ENCODE measurements at places on chromosomes 2 and 18.

GRCh38 chr2:158826965-158827364 is 31.8 kb downstream of the DAPL1 start:
- DNase-seq = no peak

DNA sequence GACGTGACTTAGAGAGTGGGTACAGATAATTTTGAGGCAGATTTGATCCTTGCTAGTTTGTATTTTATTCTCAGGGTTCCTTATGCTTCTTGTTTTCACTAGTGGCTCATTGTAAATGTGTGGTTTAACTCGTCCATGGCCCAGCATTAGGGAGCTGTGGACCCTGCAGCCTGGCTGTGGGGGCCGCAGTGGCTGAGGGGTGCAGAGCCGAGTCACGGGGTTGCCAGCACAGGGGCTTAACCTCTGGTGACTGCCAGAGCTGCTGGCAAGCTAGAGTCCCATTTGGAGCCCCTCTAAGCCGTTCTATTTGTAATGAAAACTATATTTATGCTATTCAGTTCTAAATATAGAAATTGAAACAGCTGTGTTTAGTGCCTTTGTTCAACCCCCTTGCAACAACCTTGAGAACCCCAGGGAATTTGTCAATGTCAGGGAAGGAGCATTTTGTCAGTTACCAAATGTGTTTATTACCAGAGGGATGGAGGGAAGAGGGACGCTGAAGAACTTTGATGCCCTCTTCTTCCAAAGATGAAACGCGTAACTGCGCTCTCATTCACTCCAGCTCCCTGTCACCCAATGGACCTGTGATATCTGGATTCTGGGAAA is 269.9 kb downstream of the MYT1L start:
- no peak for DNase-seq

- no peak for DNase-seq
These were observed 57.7 kb downstream of the RRM2 start for GRCh38 chr2:10180229-10180628.

GRCh38 chr18:53991805-53992204 is 232.7 kb downstream of the MBD2 start:
- no peak for DNase-seq

GRCh38 chr2:126288362-126288761 is 367.6 kb upstream of the GYPC start:
- no peak for DNase-seq

DNA sequence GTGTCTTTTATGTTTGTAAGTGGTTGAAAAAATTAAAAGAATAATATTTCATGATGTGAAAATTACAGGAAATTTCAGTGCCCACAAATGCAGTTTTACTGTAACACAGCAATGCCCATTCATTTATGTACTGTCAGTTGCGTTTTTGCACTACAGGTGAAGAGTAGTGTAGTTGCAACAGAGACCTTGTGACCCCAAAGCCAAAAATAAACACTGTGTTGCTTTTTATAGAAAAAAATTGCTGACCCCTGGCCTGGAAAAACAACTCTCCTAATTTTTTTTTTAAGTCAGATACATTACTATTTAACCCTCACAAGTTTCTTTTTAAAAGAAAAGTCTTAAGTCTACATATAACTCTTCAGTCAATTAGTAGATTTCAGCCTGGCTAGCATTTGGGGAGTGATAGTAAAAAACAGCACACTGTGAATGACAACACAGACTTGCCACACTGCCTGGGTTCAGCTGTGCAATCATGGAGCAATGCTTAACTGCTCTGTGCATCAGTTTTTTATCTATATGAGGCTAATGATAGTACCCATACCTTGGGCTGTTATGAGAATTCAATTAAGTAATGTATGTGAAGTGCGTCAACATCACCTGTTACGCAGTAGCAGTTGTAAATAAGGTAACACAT is 8.1 kb downstream of the KLHL14 start:
- no peak for DNase-seq

GRCh38 chr2:19580830-19581229 is 222.4 kb upstream of the OSR1 start:
- no peak for DNase-seq

DNA sequence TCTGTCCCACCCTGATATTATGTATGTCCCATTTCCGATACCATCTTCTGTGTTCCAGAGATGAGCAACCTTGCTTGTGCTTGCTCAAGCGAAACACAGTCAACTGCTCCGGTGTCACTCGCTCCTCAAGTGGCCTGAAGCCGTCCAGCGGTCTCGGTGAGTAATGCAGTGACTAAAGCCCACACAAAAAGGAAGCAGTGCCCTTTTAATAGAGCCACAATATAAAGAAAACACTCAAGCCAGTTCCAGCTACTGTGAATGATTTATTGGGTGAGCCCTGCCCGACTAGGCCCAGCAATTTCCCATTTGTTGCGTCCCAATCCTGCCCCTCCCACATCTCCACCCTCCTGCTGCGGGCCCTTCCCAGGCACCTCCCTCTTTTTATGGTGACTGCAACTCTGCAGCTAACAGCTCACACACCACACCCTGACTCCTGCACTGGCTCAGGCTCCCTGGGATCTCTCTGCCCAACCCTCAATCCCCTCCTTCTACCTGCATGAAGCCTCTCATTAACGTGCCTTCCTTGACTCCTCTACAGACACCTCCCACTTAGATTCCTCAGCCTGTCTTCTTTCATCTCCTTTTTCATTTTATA is 44.2 kb upstream of the DSC1 start:
- DNase-seq = no peak

GRCh38 chr2:98807221-98807620 is 76.3 kb upstream of the MGAT4A start:
- peak; percentile 19 for DNase-seq

GRCh38 chr2:53985646-53986045 is 14.9 kb upstream of the PSME4 start:
- no peak for DNase-seq

DNA sequence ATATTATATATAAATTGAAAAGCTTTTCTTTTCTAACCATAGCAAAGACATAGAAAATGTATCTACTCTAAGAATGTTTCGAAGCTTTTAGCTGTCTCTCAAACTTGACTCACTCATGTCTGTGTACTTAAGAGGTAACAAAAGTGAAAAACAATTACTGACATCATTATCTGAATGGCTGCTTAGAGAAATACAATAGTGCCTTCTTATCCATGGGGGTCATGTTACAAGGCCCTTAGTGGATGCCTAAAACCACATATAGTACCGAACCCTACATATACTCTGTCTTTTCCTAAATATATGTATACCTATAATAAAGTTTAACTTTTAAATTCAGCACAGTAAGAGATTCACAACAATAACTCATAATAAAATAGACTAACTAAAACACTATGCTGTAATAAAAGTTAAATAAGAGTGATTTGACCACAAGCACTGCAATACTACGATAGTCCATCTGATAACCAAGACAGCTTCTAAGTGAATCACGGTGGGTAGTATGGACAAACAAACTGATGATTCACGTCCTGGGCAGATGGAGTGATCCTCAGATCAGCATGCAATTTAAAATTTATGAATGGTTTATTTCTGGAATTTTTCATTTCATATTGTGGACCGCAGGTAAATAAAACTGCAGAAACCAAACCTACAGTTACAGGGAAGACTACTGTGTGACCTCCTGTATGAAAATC is 246.2 kb downstream of the XIRP2 start:
- DNase-seq = no peak
